ENCODE measurements at places on chromosomes 7 and 10.

- no peak for DNase-seq
These were observed at the start of gene GIMAP2 for GRCh38 chr7:150685219-150686029. TSS of gene GIMAP2 (plus strand) at chr7:150685706. CDS start at chr7:150687060, 1,354 bp downstream.

GRCh38 chr10:63099734-63100133 lies 33.4 kb upstream of the NRBF2 start:
- no peak for DNase-seq

DNA sequence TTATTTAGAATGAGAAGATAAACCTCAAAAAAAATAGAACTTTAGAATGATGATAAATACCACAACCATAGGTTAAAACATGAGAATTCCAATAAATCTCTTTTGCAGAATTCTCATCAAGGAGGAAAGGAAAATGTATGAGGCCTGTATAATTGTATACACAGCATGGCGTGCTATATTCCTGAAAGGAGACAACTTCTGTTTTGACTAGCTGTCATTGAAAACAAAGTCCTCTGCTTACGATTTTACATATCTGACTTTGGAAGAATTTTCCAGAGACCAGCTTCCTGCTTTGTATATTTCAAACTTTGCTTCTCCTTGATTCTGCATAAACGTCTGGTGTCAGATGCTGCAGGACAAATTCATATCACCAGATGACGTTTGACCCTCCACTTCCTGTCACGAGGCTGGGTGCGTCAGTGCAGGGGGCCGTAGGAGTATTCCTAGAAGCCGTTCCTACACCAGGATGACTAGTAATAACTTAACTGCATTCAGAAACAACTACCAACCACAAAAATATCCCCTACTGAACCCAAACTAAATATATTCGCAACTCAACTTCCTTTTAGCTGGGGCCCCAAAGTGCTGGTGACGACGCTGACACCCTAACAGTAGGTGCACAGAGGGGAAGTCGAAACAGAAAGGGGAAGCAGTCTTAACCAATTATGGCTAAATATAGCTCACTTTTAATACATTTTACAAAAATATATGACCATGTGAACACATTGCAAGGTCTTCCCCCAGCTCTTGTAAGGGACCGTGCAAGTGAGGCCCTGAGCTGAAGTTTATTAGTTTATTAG lies 178.6 kb upstream of the INHBA start:
- no peak for DNase-seq

- no peak for DNase-seq
These were observed 888.5 kb upstream of the SORCS1 start for GRCh38 chr10:108052981-108053380.

GRCh38 chr7:150974468-150975391 lies 3.4 kb downstream of the KCNH2 start:
- DNase-seq, result peak; percentile 57

DNA sequence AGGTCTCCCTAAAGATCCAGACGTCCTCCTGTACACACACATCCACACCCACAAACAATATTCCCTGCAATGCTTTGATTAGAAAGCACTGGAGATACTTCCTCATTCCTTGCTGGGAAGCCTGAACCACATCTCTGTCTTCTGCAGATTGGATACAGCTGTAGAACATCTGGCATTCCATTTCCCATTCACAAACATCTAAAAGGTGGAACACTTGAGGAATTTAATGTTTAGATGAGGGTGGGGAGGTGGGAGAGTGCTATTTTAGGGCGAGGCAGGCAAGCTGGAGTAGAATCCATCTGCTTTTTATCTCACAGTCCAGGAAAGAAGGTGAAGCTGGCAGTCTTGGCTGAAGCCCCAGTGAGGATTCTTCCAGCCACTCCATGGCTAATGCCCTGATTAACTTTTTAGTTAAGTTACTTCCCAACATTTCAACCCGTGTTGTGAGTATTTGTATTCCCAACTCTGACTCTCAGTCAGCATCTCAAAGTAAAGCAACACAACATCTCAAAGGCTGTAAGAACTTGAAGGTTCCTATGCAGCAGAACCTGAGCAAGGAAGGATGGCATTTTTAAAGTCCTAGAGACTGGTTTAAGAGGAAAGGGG lies 46.1 kb downstream of the CYTH3 start:
- DNase-seq, result no peak
